ENCODE measurements at places on chromosomes 3 and 15.

DNA sequence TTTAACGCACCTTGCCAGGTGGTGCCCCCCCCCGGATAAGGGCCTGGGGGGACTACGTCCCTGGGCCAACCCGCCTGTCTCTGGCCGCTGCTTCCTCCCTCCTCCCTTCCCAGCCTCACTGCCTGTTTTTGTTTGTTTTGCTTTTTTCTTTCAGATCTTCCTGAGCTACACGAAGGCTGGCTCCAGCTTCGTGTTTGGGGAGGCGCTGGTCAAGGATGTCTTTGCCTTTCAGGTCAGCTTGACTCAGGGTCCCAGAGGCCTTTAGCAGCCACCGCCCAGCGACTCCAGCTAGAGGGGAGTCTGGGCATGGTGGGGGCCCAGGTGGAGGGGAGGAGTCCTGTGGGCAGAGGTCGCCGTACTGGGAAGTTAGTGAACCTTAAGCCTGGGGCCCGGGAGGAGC, 24.1 kb downstream of the SLC28A1 start:
- no peak for DNase-seq

DNA sequence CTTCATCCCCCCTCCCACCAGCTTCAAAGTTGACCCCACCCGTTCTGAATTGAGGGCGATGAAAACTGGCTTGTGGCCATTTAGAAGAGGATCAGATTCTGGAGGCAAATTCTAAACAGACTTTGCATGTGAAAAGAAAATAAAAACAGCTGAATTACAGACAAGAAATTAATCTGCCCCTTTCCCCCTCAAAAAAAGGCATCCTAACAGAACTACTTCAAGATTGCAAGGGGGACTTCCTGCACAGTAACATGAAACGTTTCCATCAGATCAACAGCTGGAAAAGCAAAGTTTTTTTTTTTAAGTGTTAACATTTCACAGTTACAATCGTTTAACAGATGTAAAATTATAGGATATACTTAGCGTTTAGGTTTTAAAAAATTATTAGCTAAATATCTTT, 229.3 kb downstream of the RORA start:
- DNase-seq, result no peak

DNA sequence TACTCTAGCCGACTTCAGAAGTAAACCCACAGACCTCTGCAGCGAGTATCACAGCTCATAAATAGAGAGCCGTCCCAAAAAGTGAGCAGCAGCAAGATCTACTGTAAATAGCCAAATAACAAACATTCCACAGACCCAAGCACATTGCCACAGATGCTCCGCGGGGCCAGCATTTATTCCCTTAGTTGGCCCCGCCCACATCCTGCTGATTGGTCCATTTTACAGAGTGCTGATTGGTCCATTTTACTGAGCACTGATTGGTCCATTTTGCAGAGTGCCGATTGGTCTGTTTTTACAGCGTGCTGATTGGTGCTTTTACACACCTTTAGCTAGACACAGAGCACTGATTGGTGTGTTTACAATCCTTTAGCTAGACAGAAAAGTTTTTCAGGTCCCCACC, 17.3 kb upstream of the GABRB3 start:
- no peak for DNase-seq

DNA sequence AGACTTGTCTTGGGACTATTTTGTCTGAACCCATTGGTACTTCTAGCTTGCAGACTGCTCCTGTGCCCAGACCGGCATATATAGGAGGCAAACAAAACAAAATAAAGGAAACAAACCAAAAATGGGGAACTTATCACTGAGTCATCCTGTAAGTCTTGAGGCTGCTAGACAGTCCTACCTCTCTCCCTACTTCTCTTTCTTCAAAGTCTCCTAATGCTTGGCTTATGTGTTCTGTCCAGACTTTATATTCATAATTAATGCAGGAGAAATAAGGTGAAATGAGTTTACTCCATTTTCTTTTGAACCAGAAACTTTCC, 266.2 kb downstream of the ZNF385D start:
- no peak for DNase-seq

DNA sequence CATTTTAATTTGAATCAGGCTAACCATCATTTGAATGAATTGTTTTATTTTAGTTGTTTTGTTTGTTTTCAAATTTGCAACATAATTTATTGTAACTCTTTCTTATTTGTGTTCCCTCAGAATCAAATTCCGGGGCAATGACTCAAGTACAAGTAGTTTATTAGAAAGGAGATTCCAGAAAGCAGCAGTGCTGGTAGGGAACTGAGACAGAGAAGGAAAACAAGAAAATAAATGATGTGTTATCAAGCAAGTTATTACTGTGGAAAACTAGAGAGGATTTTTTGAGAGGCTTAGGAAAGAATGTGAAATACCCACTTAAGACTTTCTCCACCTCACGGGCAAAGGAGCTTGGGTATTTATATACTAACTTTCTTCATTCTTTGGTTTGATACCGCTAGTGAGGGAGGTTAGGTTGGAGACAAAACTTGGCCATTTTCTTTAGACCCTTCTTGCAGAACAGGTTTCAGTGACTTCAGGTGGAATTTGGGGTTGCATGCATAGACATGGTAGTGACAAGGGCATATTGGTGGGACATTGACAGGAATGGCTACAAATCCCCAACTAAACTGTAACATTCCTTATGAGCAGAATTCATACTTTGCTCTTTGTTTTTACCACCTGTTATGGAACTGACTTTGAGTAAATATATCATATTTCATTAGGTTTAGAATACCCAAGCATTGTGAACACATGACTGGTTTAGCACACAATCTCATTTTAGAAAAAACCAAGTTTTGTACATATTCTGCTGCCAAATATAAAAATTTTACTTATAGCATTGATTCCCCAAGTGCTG, 254.3 kb downstream of the ZBBX start:
- no peak for DNase-seq

GRCh38 chr3:150090877-150091276, 120.2 kb upstream of the PFN2 start:
- no peak for DNase-seq

- DNase-seq, result peak; percentile 77
Measured at GRCh38 chr3:64351713-64352638, 126.7 kb upstream of the PRICKLE2 start.

DNA sequence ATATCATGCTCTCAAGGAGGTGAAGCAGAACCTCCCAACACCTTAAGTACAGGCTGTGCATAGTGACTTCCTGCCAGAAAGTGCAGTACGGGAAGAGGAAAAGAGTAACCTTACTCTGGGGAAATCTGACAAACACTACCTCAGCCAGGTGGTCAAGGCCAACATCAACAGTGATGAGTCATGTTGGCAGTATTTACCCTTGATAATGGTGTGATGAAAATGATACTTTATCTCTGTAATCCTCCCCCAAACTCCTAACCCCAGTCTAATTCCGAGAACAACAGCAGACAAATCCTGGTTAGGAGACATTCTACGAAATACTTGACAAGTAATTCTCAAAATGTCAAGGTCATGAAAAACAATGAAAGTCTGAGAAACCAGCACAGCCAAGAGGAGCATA, 26.5 kb downstream of the ANKDD1A start:
- DNase-seq, result peak; percentile 13

DNA sequence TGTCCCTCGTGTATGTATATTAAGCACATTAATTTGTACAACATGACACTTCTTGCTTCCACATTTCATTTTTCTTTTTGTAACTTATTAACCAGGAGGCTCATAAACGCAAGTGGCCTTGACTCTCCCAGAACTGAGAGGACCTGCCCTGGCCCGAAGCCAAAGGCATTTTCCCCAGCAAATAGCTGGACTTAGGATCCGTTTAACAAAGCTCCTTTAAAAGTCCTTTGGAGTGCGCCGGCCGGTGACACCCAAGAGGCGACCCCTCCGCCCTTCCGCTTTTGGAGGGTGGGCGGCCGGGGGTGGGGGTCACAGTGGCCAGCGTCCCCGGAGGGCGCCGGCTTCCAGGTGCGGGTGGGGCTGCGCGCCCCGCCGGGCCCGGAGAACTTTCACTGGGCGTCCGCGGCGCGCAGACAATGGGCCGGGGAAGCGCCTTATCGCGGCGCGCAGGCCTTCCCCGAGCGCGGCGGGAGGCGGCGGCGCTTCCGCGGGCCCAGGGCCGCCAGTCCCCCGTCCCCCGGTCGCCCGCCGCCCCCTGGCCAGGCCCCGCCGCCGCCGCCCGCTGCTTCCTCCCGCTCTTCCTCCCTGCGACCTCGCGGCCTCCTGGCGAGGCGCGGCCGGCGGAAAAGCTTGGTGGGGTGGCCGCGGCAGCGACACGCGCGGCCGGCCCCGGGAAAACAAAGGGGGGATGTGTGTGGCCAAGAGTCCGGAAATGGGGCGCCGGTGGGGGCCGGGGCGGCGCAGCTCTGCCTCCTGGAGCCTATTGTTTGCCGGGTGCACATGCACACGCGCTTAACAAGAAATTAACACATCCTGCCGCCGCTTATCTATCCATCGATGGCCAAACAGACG, 613.4 kb downstream of the MCTP2 start:
- DNase-seq, result peak; percentile 34
